ENCODE measurements at places on chromosomes 3 and 15.

GRCh38 chr3:178087376-178087775, 448.9 kb upstream of the KCNMB2 start:
- DNase-seq = no peak

DNA sequence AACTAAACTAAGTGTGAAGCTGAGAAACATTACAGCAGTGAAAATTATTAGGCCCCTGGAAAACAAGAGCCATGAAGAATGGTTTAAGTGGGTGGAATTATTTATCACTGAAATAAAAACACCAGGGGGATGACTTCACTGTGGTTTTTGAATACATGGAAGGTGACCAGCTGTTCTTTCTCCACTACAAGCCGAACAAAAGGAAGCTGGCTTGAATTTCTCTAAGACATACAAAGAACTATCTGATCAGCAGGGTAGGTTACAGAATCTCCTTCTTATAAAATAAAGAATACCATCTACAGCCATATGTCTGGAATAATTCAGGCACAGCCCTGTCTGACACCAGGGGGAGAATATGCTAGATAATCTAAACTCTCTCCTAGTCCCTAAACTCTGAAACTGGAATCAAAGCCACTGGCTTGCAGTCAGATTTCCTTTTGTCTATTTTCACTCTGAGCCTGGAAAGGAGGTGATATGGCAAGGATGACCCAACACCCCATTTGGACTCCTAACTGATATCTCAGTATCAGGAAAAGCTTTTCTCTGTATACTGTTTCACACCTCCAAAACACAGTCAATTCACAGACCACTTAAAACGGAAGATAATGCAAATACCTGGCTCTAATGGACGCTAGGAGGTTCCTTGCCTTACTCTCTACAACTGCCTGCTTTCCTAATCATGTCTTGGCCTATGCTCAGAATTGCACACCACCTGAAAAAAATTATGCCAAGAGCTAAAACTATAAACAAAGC, 31.2 kb downstream of the SPATA12 start:
- no peak for DNase-seq

- no peak for DNase-seq
These were observed 289.8 kb upstream of the ROPN1 start for GRCh38 chr3:124281453-124282316.

DNA sequence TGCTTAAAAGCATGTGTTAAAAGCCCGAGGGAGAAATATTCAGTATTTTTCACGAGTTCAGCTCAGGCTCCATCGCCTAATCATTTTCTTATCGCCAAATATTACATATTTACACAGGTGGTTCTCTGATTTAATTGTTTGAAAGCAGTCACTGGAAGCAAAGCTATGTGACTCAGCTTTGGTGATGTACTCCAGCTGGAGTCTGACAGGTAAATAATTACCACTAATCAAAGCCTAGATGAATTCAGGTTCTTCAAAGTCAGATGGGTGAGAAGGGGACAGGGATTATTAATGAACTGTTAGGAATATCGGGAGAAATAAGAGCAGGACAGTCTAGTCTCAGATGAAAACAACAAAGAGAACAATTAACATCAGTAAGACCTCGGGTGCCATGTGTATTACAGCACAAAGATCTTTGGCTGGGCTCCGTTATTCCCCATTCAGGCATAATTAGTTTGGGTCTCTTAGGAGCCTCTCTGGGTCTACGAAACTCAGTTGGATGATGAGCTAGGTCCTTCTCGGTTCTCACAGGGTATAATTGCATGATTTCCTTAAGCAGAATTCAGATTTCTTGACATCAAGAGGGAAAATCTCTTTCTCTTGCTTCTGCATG, 331.7 kb upstream of the ADAMTS9 start:
- no peak for DNase-seq

- no peak for DNase-seq
These were observed 4.8 kb downstream of the SCN5A start for GRCh38 chr3:38644662-38645053.

DNA sequence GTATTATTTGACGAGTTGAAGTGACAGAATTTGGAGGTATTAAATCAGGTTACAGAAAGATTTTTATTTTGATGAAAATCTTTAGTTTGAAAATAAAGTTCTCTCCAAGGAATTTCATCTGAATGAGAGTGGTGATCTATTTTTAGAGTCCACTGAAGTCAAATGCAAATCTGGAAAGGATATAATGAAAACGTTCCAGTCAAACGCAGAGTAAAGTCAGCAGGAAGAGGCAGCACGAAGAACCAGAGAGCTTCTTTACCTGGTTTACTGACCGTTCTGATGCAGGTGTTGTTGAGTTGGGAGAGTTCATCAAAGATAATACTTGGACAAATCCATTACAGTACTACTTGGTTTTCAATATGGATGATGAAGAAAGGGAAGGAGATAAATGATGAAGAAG, 8.7 kb downstream of the P2RY14 start:
- no peak for DNase-seq

- DNase-seq = no peak
These were observed 1085.2 kb downstream of the NSUN3 start for GRCh38 chr3:95148107-95148506.

DNA sequence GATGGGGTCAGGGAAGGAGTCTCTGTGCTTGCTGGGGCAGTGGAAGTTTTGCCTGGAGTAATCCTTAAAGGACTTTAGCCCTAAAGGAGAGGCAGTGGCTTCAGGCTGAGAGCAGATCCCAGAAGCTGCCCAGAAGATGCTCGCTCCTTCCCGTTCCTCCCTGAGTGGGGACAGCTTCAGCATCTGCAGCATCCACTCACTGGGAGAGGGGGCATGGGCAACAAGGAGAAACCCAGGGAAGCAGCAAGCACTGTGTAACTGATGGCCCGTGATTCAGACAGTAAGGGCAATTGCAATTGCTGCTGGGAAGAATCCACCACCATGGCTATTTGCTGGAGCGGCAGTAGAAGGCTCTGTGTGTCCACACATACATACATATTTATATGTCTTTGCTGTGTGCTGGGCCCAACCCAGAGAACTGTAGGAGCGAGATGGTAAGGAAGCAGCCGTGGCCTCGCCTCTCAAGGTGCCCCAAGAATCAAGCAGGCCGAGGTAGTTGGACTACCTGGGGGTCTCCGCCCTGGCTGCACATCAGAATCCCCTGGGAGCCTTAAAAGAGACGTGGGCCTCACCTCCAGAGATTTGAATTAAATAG, 5.8 kb upstream of the PAQR5 start:
- DNase-seq = no peak

- no peak for DNase-seq
These were observed 13.1 kb downstream of the CCDC191 start for GRCh38 chr3:114043205-114043604.

GRCh38 chr15:29952225-29952624, 130.0 kb upstream of the TJP1 start:
- no peak for DNase-seq

DNA sequence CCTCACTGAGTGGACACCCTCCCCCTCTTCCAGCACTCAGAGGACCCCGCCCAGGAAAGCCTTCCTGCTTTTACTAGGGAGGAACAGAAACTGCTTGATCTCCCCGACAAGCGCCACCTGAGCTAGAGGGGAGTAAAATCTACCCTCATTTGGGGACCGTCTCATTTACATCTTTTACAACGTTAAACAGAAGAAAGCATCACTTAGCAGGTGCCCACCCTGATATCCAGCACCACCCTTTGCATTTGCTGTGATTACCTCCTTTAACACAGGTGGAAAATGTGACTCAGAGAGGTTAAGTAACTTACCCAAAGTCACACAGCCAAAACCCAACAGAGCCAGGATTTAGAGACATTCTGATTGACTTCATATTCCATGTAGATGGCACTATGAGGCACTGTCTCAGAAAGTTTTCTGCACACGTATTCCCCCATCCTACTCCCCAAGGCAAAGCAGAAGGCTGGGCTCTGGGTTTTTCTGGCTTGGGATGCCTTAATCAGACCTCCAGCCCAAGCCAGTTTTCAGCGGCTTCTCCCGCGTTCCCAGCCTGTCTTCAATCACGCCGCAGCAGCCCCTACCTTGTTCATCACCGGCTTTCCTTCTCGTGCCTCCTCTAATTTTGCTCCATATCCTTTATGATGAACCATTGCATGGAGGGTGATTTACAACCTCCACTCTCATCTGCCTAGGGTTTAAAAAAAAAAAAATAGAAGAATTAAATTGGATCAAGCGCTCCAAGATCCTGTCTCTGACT, 314.6 kb upstream of the PROK2 start:
- no peak for DNase-seq

DNA sequence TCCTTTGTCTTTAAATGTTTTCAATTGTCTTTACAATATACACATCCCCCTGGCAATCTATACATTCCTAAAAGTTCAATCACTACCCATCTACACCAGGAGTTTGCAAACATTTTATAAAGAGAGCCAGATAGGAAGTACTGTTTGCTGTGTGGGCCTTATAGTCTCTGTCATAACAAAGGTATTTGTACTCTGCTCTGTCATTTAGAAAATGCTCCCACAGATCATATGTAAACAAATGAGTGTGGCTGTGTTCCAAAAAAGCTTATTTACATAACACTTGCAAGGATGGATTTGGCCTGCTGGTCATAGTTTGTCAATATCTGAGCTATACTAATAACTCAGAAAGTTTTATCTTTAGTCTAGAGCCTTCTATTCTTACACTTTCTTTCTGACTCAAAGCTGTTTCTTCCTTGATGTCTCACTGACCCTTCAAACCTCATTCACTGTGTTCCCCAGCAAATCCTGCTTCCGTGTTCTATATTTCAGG, 511.9 kb downstream of the GBE1 start:
- no peak for DNase-seq

- DNase-seq = no peak
These were observed 22.3 kb upstream of the RPL39L start for GRCh38 chr3:187161556-187161955.

GRCh38 chr15:99427668-99428361, 138.0 kb upstream of the MEF2A start:
- no peak for DNase-seq

DNA sequence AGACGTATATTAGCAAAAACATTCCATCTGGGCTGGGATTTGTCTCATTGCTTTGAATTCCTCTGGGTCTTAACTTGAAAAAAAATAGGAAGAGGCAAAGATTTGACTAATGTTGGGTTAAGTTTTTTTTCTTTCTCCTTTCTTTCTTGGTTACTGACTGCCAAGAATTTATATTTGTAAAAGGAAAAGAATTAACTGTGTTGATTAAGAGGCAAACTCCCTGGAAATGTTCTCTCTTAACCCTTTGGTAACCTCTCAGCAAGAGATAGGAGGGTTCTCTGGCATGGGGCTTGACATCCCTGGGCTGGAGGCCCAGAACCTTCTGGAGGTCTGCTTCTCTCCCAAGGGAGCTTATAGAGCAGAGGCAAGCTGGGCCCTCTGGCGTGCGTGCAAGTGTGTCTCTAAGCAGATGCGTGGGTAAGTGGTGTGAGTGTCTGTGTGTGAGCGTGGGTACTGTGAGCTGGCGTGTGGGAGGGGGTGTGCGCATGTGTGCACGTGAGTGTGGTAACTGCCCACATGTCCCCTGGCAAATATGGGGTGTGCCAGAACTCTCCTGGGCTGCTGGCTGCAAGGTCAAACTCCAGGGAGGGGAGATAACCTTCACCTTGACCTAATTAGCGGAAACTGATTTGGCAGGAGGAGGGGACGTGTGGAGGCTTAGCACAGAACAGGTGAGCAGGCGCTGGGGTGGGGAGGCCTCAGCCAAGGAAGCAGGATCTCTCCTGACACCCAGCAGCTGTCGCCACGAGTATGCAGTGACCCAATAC, 49.4 kb upstream of the MAGEF1 start:
- no peak for DNase-seq

GRCh38 chr3:37819591-37819990, 42.1 kb upstream of the CTDSPL start:
- no peak for DNase-seq

GRCh38 chr3:113981803-113982202, 34.0 kb downstream of the ZDHHC23 start:
- DNase-seq = no peak

DNA sequence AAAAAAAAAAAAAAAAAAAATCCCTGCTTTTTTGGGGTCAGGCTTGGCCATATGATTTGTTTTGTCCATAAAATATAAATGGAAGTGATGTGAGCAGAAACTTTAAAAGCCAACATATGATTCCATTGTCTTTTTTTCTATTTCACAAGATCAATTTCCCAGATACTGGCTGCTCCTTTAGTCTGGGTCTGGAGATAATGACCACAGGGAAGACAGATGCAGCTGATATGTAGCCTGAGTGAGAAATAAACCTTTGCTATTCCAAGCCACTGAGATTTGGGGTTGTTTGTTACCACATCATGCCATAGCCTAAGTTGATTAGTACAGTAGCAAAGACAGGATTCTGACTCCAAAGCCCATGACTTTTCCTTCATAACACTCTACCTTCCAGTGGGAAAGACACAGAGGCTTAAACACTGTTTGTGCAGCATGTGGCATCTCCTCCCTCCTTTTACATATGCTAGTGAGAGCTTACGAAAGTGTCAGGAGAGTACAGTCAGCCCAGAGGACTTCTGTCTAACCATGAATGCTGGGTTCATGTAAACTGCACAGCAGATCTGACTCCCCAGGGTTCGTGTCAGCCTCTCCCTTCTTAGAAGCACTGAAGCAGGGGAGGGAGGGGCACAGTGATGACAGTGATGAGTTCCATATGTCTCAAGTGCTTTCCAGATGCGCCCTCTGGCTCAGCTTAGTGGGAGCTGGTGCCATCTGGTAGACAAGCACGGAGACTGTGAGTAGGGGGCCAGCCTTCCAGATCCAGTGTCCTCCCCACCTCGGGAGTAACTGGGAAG, 36.7 kb upstream of the SLC7A14 start:
- no peak for DNase-seq

Data from GDM1 (cell line).